NCI-H1092 treated with DMSO at 0.1 percent for 48 hours (cell line): ENCODE measurements at places on chromosomes 11 and 22.
A peak's percentile ranks its signal among the peaks of the same experiment; 100 is the strongest.

GRCh38 chr11:26622181-26622580 is 50.1 kb upstream of the MUC15 start:
- DNase-seq, result no peak

DNA sequence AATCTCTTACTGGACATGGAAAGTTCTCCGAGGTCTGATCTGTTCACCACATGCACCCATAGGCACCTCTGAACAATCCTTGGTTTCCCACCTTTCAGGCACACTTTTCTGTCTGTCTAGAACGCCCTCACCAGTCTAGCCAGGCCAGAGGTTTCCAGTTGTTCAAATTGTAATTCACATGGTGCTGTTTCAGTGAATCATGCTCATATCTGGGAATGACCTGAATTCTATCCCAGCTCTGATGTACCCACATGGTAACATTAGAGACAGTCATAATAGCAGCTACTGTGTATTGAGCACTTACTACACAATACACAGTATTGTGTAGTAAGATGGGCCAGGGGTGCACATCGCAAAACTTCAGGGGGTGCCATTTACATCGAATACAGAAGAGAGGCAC is 138.2 kb downstream of the COMMD9 start:
- DNase-seq, result no peak

- DNase-seq, result no peak
Measured at GRCh38 chr11:58067685-58068084, 36.9 kb downstream of the OR6Q1 start.

- peak; percentile 49 for DNase-seq
Measured at GRCh38 chr11:57248780-57249383, 11.8 kb upstream of the APLNR start.

DNA sequence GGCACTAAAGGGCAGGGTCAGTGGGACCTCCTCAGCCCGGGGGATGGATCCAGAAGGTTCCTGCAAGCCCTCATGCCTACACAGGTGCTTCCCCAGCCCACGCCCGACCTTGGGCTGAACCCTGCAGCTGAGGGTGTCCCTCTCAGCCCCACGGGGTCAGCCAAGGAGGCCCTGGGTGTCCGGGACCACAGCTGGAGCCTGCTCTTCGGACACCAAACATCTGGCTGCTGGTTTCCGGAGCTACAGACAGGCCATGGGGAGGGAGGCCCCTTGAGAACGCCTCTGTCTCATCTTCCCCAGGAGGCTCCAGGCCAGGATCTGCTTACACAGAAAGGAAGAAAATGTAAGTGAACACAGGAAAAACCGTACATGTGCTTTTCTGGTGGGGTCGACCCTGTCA is 355.7 kb downstream of the MN1 start:
- no peak for DNase-seq

- DNase-seq, result no peak
Measured at GRCh38 chr11:76044750-76045320, 161.5 kb downstream of the WNT11 start.

- DNase-seq, result no peak
Measured at GRCh38 chr11:100562128-100562527, 125.0 kb upstream of the ARHGAP42 start.

GRCh38 chr11:10122326-10123197 is 171.5 kb downstream of the SBF2 start:
- no peak for DNase-seq

DNA sequence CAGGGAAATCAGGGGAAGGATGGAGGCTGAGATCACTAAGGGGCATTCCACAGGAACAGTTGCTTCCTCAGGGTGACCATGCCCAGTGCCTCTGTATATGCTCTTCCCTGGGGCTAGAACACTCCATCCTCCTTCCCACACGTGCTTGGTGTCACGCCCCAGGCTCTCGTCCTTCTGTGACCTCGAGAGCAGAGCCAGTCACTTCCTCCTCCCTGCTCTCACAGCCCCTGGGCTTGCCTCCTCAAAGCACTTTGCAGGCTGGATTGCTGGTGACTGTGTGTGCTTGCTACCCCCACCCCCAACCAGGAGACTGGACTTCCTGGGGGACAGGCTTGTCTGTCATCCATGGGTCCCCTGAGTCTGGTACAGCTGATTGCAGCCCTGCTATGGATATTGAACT is 56.5 kb upstream of the AMPD3 start:
- DNase-seq, result no peak

DNA sequence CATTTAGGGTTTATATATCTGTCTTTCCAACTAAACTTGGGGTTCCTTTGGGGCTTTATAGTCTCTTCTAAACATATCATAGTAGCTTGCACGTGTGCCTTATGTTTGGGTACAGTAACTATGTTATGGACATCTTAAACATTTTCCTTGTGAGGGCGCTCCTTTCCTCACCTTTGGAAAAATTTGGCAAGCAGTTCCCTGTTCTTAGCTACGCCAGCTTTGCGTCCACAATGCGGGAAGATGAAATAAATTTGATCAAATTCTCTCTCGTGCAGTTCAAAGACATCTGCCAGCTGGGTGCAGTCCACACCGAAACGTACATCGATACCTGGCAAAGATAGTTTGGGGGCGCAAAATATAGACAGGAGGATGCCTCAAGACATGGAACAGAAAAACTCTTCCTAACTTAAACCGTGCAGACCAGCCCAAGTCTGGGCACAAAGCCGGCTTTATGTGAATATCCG is 548 bp downstream of the FDXACB1 start:
- no peak for DNase-seq

- DNase-seq, result no peak
Measured at GRCh38 chr11:120310870-120311269, 14.2 kb upstream of the TLCD5 start.

DNA sequence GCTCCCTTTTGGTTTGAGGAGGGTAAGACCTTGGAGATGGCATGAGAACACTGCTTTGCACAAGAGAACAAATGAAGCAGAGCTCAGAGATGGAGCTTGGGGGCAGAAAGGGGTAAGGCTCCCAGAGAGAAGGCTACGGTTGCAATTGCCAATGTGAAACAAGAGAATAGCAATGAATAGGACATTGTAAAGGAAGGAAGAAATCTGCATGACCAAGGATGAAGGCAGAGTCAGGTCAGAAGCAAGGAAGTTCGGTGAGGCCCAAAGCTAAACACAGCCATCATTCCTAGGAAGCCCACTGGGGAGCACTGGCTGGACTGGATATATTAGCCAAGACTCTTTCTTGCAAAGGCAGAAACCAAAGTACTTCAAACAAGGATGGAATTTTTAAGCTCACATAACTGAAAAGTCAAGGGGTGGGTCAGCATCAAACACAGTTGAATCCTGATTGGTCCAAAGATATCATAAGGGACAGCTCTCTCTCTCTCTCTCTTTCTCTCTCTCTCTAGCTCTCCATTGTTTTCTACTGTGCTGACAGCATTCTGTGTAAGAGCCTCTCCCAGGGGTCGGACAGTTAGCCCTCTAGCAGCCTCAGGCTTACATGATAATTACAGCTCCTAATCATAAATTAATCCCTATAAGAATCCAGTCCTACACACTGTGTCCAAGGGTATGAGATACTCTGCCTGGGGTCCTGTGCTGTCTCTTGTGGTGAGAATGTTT is 484.3 kb downstream of the SOX6 start:
- no peak for DNase-seq

DNA sequence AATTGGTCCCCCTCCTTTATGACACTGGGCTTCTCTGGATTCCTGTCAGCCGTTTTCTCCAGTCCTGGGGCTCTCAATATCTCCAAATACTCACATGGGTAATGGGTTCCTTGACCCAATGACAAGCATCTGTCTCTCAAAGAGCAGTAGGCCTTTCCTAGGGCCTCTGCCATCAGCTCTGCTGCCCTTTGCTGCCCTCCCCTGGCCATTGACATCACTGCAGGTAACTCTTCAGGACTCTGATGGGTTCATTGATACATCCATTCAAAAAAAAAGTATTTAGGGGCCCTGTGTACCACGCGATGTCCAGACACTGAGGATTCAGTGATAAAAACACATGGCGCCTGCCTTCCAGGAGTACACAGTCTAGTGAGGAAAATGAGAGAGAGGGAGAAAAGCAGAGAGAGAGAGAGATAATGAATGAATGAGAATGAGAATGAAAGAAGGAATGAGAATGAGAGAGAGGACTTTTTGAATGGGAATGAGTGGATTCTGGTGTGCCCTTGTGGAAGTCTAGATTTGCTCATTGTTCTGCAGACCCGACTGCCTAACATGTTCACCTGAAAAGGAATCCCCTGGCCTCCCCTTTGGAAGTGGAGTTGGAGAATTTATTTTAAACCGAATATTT is 42.6 kb upstream of the OLFML1 start:
- peak; percentile 50 for DNase-seq

DNA sequence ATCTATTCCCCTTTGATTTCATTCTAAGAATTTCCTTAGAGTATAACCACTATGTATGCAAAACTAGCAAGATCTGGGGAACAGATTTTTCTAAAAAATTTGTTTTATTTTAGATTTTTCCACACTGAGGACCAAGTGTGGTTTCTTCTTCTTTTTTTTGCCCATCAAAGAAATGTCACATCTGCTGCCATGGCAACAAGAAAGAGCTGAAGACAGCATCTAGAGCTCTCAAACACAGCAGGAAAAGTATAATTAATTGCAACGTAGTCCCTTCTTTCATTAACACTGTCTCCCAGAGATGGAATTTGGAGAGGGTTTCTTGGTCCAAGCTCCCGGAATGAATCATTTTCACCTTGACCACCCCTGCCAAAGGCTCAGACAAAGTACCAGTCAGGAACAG is 256.7 kb upstream of the CCDC90B start:
- DNase-seq, result no peak

DNA sequence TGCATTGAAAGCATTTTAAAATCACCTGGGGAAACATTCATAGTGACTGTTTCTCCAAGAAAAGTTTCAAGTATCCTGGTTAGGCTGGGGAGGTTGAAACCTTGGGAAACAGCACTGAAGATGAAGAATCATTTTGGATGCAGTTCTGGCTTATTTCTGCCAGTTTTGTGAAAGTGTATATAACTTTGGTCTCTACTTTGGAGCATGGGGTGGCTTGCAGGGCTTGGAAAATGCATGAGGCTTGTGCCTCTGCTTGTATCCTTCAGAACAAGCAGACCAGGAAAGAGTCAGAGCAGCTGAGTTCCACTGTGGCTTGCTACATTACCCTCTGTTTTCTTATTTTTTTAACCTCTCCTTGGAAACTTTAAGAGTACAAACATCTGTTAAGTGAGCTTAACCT is 19.5 kb downstream of the SLC5A12 start:
- no peak for DNase-seq

DNA sequence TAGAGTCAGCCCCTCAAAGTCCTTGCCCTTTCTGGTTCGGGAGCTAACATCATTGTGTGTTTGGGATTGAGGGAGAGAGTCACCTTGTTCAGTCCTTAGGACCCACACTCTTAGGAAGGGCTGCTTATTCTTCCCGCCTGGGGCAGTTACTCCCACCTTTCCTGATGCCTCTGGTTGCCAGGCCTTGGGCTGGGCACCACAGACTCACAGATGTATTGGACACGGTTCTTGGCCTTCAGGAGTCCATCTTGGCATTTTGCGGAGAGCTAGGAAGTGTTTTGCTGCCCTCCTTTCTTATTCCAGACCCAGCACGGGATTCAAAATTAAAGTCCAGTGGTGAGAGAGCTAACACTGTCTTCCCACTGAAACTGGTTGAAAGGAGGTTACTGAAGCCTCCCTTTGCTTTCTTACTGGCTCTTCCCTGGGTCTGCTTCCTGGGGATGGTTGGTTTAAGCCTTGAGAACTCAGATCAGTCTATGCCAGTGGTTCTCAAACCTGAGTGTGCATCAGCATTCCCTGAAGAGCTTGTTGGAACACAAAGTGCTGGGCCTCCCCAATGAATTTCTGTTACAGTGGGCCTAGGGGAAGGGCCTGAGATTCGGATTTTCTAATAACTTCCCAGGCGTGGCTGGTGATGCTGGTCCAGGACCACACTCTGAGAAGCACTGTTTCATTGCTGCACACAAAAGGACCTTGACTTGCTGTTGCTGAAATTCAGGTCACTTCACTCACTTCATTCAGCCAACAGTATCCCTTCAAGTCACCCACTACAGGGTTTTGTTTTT is 1.4 kb downstream of the OSBP2 start:
- DNase-seq, result no peak
